ENCODE measurements at places on chromosomes 16 and 17.

DNA sequence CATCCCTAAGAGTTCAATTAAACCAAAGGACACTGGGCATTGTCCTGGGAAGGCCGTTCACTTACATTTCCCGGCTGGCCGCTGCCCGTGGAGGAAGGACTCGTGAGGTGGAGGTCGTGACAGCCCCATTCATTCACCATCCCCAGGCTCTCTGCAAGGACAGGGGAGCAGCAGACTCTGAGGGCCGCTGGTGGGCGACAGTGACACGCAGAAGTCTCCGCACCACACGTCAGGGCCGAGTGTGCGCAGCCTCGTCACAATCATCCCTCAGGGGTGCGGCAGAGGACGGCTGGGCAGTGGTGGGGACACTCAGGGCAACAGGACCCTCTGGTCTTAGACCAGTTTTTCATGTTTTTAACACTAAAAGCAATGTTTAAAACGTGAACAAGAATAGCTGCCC is 21.7 kb downstream of the UNKL start:
- no peak for DNase-seq

DNA sequence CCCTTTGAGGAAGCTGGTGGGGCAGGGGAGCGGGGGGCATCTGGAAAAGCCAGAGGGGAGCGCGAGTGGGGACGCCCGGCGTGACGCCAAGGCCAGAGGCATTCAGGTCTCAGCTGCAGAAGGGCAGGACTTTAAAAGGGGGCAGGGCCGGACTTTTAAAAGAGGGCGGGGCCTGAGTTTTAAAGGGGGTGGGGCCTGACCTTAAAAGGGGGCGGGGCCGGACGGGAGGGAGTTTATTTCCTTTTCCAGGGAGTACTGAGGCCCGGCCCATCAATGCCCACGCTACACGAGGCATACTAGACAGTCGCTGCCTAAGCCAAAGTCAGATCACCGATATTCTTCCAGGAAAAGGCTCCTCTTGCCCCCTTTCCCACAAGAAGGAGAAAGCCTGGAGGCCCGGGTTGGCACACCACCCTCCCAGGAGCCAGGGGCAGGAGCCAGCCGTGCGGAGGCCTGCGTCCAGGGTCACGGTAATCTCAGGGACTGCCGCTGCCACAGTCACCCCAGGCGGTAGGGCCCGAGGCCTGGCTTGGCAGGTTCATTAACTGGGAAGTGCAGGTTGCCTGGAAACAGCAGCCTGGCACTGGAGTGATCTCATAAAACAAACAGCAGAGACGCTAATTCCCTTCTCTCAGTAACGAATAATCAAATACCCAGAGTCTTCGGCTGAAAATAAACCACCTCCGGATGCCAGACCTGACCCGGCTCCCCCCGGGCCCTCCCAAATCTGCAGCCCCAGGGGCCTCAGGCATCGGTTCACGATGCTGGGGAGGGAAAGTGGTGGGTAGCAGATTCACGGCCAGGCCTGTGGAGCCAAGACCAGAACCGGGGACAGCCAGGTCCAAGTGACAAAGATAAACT is 90.7 kb downstream of the TIMM22 start:
- no peak for DNase-seq

- no peak for DNase-seq
Observed at GRCh38 chr17:59355702-59356325, 24.4 kb downstream of the YPEL2 start.

GRCh38 chr16:6133009-6133557 is 1035.5 kb upstream of the EEF2KMT start:
- no peak for DNase-seq

DNA sequence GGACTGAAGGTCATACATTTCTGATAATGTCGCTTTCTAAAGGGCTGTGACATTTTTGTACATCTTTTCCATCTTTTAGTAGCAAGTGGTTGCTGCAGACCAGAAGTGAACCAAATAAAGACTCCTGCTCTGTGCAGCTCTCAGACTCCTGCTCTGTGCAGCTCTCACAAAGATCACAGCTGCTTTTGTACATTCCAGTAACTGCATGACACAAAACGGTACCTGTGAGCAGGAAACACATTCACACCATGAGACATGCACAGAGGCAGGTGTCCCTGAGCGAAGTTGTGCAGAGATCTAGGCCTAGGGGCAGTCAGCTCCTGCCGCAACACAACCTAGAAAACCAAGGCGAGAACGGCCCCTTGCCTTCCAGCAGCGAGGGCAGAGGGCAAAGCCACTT is 67.5 kb downstream of the KLHDC4 start:
- no peak for DNase-seq

- DNase-seq, result no peak
Observed at GRCh38 chr16:70394853-70395252, 44.0 kb downstream of the ST3GAL2 start.

DNA sequence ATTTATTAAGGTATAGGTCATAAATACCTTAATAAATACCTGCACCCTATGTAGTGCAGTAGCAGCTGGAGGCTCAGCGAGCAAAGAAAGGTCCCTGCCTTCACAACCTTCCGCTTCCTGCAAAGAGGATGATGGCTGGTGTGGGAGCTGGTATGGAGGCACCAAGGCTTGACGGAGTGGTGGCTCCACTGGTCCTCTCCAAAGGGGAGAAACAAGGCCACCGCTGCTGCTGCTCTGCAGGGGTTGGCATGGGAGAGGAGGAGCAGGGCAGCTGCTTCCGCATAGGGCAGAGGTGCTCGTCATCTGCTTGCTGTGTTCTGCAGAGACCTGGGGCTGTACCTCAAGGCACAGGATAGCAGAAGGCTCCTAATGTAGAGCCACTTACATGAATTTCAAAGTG is 52.8 kb downstream of the NDEL1 start:
- no peak for DNase-seq

- no peak for DNase-seq
Observed at GRCh38 chr16:24526701-24527495, 12.5 kb upstream of the RBBP6 start.

DNA sequence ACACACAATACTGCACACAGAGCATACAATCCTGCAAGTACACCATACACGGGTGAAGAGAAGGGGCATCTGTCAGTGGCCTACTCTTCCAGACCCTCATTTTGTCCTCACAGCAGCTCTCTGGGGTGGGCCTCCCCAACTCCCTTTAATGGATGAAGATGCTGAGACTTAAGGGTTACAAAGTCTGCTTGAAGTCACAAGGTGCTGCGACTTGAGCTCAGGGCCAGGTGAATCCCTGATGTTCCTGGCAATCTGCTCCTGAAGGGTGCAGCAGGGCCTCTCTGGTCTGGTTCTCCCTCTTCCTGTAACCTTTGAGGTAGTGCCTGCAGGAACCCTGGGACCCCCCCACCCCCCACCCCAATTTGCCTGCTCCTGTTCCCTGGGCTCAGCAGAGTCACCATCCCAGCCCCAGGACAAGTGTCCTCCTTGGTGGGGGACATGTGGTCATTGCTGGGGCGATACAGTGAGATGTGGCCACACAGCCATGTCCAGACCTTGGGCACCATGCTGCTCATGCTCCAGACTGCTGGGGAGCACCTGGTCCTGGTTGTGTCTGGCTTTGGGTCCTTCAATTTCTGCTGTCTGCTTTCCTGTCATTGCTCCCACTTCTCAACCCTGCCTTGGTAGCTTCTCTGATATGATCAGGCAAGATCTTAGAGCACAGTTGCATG is 107.5 kb downstream of the METRNL start:
- no peak for DNase-seq
